ENCODE measurements at places on chromosomes 7 and 10. TPM values are rescaled to one million over a fixed set of nuclear protein-coding genes. Genes with fewer than 3 reads are reported as not detected.

The MYPN gene
- not detected for total RNA-seq

The CRYGN gene
- 0.14 TPM for total RNA-seq

The CDK1 gene
- total RNA-seq = 1.1 TPM

GRCh38 chr10:100739517-100740368 lies 5.6 kb upstream of the PAX2 start:
- no peak for DNase-seq

GRCh38 chr10:125783957-125784356 lies 8.3 kb upstream of the MMP21 start:
- no peak for DNase-seq

DNA sequence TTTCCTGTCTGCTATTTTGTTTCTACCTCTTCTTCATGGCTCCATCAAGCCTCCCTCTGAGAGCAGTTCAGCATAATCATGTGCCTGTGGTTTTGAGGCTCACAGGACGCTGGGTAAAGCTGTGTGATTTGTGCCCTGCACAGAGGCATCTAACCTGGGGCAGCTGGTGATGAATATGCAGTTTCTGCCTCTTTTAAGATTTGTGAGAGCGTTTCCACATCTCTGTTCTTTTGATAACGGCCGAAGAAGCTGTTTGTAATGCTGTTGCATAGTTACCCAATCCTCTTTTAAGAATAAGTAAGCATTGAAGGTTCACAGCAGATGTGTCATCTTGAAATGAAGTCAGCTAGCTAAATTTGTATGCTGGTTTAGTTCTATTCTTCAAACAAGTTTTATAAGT lies 45.2 kb downstream of the PNLIPRP3 start:
- no peak for DNase-seq

DNA sequence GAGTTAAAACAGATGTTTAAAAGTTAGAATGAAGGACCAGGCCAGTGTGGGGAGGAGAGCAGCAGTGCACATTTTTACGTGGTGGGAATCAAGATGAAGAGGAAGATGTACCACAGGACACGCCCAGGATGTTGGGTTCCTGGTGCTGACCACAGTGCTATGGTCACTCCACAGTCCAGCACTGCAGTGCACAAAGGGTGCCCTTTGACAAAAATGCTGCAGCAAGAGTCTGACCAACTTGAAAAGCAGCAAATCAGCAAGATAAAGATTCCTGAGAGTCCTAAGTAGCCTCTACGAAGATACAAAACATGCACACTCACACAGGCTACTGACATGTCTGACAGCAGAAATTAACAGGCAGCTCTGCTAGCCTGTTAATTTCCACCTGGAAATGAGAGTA lies 107.1 kb downstream of the PIP4K2A start:
- DNase-seq = no peak

DNA sequence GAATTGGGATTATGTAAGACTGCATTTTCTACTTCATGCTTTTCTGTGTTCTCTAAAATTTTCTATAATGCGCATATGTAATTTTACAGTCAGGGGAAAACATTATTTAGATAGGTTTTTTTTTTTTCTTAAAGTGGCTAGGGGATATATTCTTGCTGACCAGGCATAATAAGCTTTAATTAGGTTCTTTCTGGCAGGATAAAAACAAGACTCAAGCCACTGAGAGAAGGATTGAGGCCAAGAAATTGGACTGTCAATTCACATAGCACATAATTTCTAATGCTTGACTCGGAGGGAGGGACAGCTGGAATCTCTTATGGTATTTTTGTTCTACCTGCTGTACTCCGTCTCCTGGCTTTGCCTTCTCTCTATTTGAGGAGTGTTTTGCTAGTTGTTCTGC lies 119.8 kb upstream of the NPVF start:
- DNase-seq = no peak

Measured in CD4-positive, alpha-beta T cell (primary cell).